ENCODE measurements at places on chromosomes 16 and 17.

DNA sequence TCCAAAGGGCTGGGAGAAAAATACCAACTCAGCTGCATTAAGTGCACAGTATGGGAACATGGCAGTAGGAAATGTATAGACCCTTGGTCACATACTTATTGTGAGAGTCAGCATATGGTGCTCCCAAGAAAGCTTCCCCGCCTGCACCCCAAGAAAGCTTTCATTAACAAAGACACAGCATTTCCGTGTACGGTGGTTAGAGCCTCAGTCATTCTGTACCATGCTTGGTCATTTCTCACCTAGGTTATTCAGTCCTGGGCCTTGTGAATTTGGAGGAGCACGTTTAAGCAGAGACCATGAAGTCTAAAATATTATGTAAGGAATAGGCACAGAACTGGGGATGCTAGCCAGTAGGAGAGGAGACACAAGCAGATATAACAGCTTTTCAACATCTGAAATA lies 56.1 kb downstream of the ESRP2 start:
- DNase-seq, result no peak

DNA sequence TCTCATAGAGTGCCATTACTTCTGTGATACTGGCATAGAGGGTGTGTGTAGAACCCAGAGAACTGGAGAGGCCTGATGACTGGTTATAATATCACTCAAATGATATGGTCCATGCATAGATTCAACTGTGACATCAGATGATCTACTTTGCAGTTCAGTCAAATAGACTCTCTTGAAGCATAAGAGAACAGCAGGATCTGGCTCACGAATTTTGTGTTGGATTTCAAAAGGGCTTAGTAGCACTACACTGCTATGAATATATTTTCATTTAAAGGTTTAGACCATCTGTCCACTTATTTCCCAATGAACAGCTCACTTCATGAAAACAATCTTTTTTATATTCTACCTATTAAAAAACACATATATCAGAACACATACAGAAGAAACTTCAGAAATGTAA lies 119.7 kb downstream of the KIF2B start:
- DNase-seq, result no peak

- peak; percentile 78 for DNase-seq
Observed at GRCh38 chr16:67562526-67562917, at the start of gene CTCF. Gene CTCF (plus strand): TSS chr16:67562526. CDS start chr16:67610833, 48,307 bp downstream.

GRCh38 chr17:62705778-62706597 lies 78.5 kb downstream of the MRC2 start:
- DNase-seq, result no peak

- no peak for DNase-seq
Observed at GRCh38 chr17:29007860-29008455, 2.1 kb upstream of the SEZ6 start.

GRCh38 chr16:85738923-85739715 lies 11.8 kb downstream of the C16orf74 start:
- no peak for DNase-seq

DNA sequence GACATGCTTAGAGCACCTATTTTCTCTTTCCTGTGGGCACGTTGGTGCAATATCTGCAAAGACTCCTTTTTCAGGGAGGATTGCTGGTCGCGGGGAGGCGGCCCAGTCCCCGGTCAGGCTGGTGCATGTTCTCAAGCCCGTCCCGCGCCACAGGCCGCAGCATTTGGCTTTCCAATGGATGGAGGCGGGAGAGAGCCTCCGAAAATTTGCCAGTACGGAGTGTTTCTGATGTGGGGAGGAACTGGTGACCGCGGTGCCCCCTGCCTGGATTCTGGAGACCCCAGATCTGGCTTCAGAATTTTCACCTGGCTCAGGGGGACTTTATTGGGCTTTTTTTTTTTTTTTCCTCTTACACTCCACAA lies 2.3 kb downstream of the CMIP start:
- no peak for DNase-seq

GRCh38 chr16:70702624-70703023 lies 16.8 kb upstream of the MTSS2 start:
- DNase-seq, result no peak

DNA sequence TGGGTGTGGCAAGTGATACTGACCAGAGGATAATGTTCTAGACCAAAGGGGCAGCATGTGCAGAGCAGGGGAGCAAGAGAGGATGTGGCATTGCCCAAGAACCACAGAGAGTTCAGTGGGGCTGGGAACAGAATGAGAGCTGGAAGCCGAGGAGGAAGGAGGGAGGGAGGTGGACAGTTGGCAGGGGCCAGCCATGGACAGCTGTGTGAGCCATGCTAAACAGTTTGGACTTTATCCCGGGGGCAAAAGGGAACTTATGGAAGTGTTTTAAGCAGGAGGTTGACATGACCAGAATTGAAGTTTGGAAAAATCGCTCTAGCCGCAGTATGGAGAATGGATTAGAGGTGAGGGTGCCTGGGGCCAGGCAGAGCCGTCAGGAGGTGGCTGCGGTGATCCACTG lies 29.4 kb upstream of the TMEM132E start:
- no peak for DNase-seq

GRCh38 chr17:17582372-17582771 lies 9.1 kb downstream of the PEMT start:
- DNase-seq, result no peak

DNA sequence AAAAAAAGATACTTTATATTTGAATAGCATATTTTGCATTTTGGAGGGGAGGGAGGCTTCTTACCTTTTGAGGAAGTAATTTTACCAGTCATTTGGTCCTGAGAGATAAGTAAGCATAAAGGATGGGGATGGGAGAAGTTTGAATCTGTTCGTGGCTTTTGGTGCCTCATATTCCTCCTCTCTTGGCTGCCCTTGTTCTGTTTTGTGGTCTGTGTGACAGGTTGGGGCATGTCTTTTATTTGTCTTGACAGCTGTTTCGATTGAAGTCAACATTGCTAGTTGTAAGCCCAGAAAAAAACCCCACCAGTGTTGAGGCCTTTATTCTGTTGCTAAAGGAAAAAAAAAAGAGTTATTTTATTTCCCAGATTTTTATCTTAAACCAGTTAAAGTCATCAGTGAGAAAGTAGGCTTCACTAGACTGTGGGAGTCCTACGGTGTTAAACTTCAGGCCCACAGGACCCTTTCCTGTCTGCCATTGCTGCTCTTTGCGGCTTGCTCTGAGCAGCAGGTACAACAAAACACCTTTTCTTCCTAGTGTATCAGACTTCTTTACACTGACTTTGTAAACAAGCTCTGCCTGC lies 11.4 kb downstream of the SLC7A6 start:
- DNase-seq, result no peak

DNA sequence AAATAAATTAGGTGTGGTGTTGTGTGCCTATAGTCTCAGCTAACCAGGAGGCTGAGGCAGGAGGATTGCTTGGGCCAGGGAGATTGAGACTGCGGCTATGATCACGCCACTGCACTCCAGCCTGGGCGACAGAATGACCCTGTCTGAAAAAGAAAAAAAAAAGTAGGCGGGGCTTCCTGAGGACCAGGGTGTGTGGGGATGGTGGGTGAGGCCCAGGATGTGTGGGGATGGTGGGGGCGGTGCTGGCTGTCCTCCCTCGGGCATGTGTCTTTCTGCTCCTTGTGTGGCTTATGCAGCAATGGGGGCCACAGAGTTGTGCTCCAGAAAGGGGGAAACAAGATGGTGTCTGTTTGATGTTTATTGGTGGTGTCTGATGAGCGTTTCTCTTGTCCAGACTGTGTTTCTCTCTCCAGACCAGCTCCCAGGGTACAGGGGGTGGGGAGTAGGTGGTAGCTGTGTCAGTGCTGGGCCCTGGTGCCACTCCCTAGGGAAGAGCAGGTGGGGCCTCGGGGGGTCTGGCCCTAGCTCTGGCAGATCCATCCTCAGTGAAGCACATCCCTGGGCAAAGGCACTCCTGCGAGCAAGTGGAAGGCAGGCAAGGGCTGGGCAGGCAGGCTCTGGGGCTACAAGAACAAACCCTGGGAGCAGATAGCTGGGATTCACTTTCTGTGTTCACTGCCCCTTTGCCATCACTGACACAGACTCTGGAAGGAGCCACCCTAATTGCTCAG lies 2.3 kb downstream of the LCAT start:
- DNase-seq, result no peak

GRCh38 chr17:17638467-17638866 lies 42.8 kb upstream of the RAI1 start:
- DNase-seq, result no peak

DNA sequence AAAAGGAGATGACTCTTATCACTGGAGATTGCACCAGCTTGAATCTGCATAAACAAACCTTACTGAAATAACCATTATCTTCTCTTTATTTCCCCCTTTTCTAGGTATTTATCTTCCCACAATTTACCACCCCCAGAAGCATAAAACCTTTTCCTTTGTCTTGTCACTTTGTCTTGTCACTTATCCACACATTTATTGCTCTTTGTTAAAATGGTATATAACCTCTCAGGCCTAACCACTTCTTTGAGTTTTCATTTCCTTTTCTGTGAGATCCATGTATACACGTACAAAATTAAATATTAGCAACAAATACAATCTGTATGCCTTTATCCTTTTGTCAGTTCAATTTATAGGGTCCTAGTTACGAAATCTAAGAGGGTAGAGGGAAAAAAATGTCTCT lies 122.9 kb downstream of the CACNG3 start:
- DNase-seq, result no peak

DNA sequence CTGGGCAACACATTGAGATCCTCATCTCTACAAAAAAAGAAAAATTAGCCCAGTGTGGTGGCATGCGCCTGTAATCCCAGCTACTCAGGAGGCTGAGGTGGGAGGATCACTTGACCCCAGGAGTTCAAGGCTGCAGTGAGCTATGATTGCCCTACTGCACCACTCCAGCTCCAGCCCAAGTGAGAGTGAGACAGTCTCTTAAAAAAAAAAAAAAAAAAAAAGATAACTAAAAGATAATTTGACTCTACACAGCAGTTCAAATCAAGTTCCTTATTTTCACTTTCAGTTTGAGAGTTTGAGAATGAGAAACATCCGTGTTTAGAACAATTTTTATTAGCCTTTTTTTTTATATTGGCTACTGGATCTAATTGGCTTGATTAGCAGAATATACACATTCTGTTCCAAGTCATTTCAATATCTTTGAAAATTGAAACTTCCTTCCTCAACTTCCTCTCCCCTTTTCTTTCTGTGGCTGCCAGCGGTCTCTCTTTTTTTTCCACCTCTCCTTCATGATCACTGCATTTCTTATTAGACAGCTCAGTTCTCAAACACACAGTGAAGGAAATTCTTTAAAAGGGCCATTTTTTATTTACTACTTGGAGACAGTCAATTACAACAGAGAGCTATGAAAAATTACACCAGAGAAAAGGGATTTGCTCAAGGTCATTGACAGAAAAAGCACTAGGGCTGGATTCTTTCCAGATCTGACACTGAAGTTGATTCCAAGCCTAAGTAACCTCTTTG lies 4.5 kb upstream of the ACSF2 start:
- DNase-seq, result no peak

DNA sequence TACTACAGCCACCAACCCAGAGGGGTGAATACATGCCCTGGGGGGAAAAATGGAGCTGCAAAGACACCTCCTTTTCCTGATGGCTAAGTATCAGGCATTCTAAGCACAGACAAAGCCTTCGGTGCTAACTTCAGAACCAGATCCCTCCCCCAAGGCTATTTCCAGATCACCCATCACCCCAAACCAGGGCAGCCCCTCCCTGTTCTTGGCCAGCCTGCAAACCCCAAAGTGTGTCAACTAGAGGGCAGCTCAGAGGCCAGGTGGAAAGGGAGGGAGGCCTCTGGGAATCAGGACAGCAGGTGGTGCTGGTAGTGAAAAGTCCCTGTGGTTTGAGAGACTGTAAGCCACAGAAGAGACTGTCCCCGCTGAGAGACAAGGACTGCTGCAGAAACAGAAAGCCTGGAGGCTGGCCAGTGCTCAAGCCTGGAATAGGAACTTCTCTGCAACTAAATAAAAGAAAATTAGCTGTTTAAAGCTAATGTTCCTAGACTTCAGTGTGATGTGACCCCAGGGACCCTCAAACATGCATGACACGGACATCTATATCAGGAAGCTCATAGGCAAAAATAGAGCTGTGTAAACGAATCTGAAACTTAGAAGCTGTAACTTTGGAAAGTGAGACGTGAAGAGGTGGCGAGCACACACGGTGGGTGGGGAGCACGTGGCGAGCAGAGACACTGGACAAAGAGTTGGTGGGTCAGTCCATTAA lies 9.1 kb downstream of the TUBG1 start:
- no peak for DNase-seq

GRCh38 chr17:79055197-79055596 lies 19.4 kb upstream of the ENGASE start:
- DNase-seq, result no peak

GRCh38 chr16:53052519-53053501 lies at the start of gene CHD9NB:
Gene CHD9NB (minus strand): TSS chr16:53052897. CDS start chr16:53044158, 8,739 bp downstream.
- no peak for DNase-seq

DNA sequence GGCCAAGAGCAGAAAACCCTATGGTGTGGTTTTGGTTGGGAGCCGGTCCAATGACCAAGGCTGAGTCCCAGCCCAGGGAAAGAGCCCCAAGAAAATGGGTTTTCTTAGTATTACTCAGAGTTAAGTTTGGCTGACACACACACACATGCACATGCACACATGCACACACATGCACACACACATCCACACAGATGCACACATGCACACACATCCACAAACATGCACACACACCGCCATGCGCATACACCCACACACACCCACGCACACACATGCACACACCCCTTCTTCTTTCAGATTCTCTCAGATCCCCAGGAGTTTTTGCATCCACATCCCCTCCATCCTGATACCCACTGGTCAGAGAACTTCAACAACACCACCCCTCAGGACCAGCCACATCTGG lies 9.1 kb downstream of the ABCC12 start:
- DNase-seq, result no peak

- no peak for DNase-seq
Observed at GRCh38 chr17:58233543-58233942, 4.8 kb upstream of the LPO start.

DNA sequence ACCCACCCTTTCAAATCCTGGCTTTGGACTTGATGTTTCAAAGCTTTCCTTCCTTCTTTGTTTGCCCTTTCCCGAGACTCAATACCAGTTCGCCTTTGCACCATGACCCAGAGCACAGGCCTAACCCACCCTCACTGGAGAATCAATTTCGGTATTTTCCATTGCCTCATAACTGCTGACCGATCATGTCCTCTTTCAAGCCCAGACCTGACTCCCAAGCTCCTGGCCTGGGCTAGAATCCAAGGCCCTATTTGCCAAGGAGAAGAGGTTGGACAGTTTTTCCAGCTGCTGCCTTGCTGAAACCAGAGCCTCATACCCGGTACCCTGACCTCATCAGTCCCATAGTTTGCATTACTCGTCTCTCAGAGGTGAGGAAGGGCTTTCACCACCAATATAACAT lies 35.3 kb upstream of the HELZ start:
- DNase-seq, result no peak

DNA sequence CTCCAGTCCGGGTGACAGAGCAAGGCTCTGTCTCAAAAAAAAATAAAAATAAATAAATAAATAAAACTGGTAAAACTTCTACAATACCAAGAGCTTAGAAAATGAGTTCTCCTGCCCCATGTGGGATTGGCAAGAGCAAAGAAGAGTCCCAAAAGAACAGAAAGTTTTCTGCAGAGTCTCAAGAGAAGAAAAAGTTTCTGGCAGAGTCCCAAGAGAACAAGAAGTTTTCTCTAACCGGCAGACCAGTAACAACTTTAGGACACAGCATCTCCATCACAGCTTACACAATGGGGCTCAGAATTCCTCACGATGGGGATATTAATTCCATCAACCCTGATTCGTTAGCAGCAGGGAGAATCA lies 1.1 kb downstream of the SLC39A11 start:
- no peak for DNase-seq

GRCh38 chr16:56295739-56296527 lies 104.6 kb downstream of the GNAO1 start:
- DNase-seq, result no peak
